ENCODE measurements at places on chromosomes 5 and 9.

DNA sequence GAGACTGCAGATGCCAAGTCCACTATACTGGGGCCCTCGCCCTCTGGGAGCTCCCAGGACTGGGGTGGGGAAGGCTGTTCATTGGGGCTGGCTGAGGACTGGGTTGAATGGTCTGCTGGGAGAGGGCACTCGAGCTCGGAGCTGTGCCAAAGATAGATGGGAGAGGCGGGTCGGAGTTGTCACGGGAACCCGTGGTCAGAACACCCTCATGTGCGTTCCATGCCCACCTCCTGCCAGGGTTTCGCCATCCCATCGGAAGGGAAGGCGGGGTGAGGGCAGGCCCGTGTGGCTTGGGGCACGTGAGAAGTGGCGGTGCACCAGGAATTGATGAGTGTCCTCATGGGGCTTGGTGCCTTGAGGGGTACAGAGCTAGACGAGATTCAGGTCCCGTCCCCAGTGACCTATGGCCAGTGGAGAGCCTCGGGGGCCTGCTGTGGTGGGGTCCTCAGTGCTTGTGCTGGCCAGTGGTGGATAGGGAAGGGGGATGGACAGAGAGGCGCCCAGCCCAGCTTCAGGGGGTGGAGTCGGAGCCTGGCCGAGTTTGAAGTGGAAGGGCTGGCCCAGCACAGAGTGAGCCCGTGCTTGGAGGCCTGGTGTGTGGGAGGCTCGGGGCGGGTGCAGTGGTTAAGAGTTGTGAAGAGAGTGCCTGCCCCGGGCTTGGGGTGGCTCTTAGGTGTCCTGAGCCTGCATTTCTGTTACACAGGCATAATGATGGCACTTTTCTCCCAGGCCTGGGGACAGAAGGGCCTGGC, 4.3 kb downstream of the CACFD1 start:
- H3K27me3 ChIP-seq, result no peaks in the 10 kb centered on the region
- no peak overlapping the region for H3K4me3 ChIP-seq
- peaks cover 1% of the 10 kb centered on the region for H3K36me3 ChIP-seq
- H3K4me1 ChIP-seq, result peaks cover 12% of the 10 kb centered on the region

DNA sequence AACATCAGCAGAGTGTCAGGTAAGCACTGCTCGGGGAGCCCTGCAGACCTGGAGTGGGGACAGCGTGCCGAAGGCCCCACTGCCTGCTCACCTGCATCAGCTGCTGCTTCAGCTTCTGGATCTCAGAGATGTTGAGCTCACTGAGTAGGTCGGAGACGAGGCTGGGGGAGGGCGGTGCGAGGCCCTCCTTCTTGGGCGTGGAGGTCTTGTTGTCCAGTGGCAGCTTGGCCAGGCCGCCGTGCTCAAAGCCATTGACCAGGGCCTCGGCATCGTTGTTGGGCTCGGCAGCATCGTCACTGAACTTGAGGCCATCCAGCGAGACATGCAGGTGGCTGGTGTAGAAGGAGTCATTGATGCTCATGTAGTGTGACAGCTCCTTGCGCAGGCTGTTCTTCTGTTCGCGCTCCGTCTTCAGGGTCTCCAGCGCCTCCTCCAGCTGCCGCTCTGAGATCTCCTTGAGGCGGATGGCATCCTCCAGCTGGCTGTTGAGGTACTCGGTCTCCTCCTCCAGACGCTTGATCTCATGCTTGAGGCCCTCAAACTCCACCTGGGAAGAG, 44.3 kb downstream of the BICD2 start:
- H3K4me3 ChIP-seq, result no peak overlapping the region
- H3K27ac ChIP-seq, result no peak overlapping the region
- no peaks in the 10 kb centered on the region for H3K27me3 ChIP-seq
- DNase-seq, result no peak
- H3K36me3 ChIP-seq, result peaks cover 6% of the 10 kb centered on the region

DNA sequence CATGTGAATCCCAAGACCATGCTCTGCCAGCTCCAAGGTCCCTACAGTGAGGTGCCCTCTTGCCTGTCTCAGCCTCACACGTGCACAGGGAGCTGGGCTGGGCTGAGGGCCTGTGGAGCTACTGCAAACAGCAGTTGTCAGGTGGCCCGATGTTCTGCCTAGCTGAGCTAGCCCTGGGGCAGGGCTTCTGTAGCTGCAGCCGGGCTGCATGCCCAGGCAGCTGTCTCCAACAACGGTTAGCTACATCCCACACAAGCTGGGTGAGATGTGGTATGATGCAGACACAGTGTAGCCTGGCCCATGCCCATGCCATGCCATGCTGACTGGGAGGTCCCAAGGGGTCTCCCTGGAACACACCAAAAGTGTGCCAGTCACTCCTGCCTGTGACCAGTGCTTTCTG, 62.0 kb downstream of the MACROH2A1 start:
- H3K36me3 ChIP-seq, result peaks cover 17% of the 10 kb centered on the region
- no peak for DNase-seq
- no peaks in the 10 kb centered on the region for H3K27me3 ChIP-seq
- H3K4me1 ChIP-seq, result peaks cover 5% of the 10 kb centered on the region
- H3K27ac ChIP-seq, result no peak overlapping the region
- H3K4me3 ChIP-seq, result no peak overlapping the region

DNA sequence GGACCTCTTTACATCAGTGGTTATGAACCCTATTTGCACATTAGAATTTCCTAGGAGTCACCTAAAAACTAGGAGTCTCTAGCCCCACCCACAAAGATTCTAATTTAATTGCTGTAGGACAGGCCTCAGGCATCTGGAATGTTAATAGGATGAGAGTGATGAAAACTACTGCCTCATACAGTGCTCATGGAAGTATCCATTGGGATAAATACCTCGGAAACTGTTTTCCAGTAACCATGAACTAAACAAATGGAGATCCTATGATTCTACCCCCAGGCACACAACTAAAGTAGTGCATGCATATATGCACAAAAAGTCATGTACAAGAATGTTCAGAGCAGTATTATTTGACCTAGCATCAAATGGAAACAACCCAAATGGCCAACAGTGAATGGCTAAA, 286.3 kb downstream of the DNAH5 start:
- H3K27ac ChIP-seq, result no peak overlapping the region
- H3K4me3 ChIP-seq, result no peak overlapping the region
- H3K27me3 ChIP-seq, result no peaks in the 10 kb centered on the region
- DNase-seq, result no peak

DNA sequence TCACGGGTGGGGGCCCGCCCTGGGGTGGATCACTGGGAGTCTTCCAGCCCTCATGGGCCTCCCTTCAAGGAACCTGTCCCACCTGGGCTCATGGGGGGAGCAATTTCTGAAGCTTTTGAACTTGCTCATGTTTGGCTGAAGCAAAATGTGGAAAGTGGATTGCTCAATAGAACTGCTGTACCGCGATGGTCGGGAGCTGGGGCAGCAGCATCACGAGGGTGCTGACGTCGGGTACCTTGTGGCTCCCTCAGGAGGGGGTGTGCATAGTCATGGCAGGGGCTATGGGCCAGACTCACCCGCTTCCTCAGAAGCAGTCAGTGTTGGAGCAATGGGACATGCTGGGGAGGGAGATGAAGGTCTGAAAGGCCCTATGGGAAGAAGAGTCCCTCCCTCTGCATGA, 57.9 kb downstream of the PRRT1B start:
- no peaks in the 10 kb centered on the region for H3K27me3 ChIP-seq
- H3K36me3 ChIP-seq, result peaks cover 23% of the 10 kb centered on the region
- no peak overlapping the region for H3K4me3 ChIP-seq
- H3K4me1 ChIP-seq, result peaks cover 6% of the 10 kb centered on the region
- no peak overlapping the region for H3K27ac ChIP-seq
- DNase-seq, result no peak

DNA sequence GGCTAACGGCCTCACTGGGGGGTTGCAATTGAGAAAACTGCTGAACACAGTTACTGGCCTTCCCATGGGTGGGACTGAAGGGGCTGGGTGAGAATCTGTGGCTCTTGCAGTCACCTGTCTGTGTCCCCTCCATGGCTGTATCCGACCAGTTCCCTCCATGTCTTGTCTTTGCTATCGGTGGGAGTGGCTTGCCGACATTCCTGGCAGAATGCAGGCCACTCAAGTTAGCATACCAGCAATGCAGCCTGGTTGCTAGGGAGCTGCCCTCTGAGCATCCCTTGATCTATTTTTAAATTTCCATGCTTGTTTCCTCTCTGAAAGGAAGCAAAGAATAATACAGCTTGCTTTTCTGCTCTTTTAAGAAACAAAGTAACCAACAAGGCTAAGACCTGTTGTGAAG, 1509.7 kb upstream of the WWC1 start:
- peaks cover 5% of the 10 kb centered on the region for H3K27me3 ChIP-seq
- no peaks in the 10 kb centered on the region for H3K36me3 ChIP-seq
- DNase-seq, result no peak
- no peaks in the 10 kb centered on the region for H3K4me1 ChIP-seq

DNA sequence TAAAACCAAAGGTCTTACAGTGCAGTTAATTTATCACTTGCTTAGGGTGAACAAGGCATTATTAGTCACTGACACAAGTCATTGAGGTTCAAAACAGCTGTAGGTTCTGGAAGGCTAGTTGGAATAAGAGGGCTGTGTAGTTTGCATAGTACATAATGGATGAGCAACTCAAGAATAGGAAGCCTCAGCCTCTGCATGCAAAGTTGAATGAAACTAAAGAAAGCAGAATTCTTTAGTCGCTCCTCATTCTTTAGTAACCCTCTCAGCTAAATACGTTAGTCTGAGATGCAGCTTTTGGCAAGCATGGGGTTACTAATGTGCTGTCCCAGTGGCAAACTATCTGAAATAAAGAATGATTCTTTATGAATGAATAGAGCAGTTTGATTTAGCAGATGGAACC, 74.2 kb downstream of the ADGRV1 start:
- H3K27me3 ChIP-seq, result no peaks in the 10 kb centered on the region
- no peak overlapping the region for H3K27ac ChIP-seq
- H3K36me3 ChIP-seq, result peaks cover 3% of the 10 kb centered on the region
- DNase-seq, result no peak
- H3K4me3 ChIP-seq, result no peak overlapping the region

DNA sequence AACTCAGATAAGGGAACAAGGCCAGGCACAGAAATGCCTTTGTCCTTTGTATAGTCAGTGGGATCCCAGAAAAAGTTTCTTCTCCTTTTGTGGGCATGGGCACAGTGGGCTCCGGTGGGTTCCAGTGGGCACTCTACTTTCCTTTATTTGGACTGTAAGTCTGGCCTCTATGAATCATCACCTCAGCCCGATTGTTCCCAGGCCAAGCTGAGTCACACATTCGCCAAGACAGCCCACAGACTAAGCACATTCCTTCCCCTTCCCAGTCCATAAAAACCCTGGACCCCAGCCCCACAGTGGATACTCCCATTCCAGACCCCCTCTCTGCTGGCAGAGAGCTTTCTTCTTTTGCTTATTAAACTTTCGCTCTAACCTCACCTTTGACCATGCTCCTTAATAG, 165.0 kb downstream of the FBXL17 start:
- no peaks in the 10 kb centered on the region for H3K27me3 ChIP-seq
- H3K4me3 ChIP-seq, result no peak overlapping the region
- H3K27ac ChIP-seq, result no peak overlapping the region
- H3K4me1 ChIP-seq, result peaks cover 8% of the 10 kb centered on the region
- H3K36me3 ChIP-seq, result peaks cover 8% of the 10 kb centered on the region

DNA sequence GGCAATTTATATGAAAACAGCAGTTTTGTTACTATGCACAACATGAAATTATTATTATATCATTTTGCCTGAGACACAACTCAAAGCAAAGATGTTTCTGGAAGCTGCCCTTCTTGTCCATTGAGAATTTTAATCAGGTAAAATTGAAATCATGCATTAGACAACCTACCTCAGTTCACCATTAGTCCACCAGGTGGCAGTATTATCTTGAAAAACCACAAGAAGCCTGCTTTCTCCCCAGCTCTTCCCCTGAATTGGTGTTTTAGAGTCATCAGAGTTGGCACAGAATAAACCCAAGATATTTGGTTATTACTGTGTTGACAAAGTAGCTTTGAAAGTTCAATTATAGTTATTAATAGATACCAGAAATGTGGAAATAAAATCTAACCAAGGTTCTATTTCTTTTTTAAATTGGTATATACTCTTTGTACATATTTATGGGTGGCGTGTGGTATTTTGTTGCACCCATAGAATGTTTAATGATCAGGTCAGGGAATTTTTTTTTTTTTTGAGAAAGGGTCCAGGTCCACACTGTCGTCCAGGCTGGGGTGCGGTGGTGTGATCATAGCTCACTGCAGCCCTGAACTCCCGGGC, 25.7 kb downstream of the UTP15 start:
- no peaks in the 10 kb centered on the region for H3K36me3 ChIP-seq
- peak; percentile 44 for DNase-seq
- no peaks in the 10 kb centered on the region for H3K4me1 ChIP-seq
- no peak overlapping the region for H3K27ac ChIP-seq
- no peak overlapping the region for H3K4me3 ChIP-seq

- no peak overlapping the region for H3K4me3 ChIP-seq
- H3K27ac ChIP-seq, result no peak overlapping the region
- H3K36me3 ChIP-seq, result no peaks in the 10 kb centered on the region
Observed at GRCh38 chr9:135130207-135130976, 42.9 kb downstream of the OLFM1 start.

GRCh38 chr9:132141344-132141947, 20.4 kb upstream of the NTNG2 start:
- peaks cover 19% of the 10 kb centered on the region for H3K4me1 ChIP-seq
- no peaks in the 10 kb centered on the region for H3K36me3 ChIP-seq
- DNase-seq, result no peak
- peak overlapping the region; percentile 73 for H3K4me3 ChIP-seq
- peaks cover 35% of the 10 kb centered on the region for H3K27me3 ChIP-seq

- H3K27ac ChIP-seq, result no peak overlapping the region
- H3K4me3 ChIP-seq, result no peak overlapping the region
- H3K4me1 ChIP-seq, result no peaks in the 10 kb centered on the region
- H3K36me3 ChIP-seq, result no peaks in the 10 kb centered on the region
- DNase-seq, result no peak
Observed at GRCh38 chr5:110161162-110161561, 471.4 kb downstream of the MAN2A1 start.

GRCh38 chr5:1819458-1819857, 18.3 kb downstream of the NDUFS6 start:
- H3K4me1 ChIP-seq, result no peaks in the 10 kb centered on the region
- H3K27ac ChIP-seq, result no peak overlapping the region
- no peak for DNase-seq

GRCh38 chr5:60323596-60323995, 376.4 kb downstream of the DEPDC1B start:
- H3K27me3 ChIP-seq, result no peaks in the 10 kb centered on the region
- H3K4me3 ChIP-seq, result no peak overlapping the region
- H3K36me3 ChIP-seq, result peaks cover 4% of the 10 kb centered on the region
- DNase-seq, result no peak
- H3K27ac ChIP-seq, result no peak overlapping the region

DNA sequence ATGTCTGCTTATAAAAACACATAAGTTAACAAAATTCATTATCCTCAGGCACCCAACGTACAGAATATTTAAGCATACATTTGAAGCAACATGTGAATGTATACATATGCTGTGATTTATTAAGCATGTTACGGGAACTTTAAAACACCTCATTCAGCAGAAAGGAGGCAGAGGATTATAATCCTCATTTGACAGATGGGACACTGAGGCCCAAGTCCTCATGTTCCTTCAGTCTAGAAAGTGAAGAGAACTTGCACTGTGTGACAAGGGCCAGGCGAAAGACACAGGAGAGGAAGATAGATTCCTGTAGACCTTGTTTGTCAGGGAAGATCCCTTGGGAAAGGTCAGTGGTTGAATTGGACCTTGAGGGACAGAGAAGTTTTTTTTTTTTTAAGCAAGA, 7.6 kb upstream of the PSMD5 start:
- no peak for DNase-seq
- H3K4me1 ChIP-seq, result peaks cover 15% of the 10 kb centered on the region
- H3K27ac ChIP-seq, result no peak overlapping the region
- no peaks in the 10 kb centered on the region for H3K27me3 ChIP-seq
- H3K36me3 ChIP-seq, result no peaks in the 10 kb centered on the region

All from progenitor cell of endocrine pancreas (in vitro differentiated cells).